HT1080 (cell line): ENCODE measurements at places on chromosomes 16 and 17. TPM values are rescaled to one million over a fixed set of nuclear protein-coding genes. Genes with fewer than 3 reads are reported as not detected.

DNA sequence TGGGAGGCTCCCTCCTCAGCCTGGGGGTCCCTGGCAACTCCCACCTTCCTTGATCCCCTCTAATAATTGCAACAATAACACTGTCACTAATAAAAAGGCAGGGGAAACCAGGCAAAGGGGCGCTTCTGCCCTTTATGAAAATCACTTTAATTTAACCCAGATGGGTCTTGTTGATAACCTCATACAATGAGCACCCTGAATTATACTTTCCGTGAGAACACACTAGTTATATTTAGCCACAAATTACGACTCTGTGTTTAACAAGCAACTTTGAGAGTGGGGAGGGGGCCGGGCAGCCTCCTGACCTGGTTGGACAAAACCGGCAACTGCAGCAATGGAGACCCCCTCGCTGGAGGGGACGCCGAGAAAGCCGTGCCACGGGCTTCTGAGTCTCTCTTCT, 5.7 kb upstream of the BAHCC1 start:
- no peak for DNase-seq

GRCh38 chr17:45092911-45093430, 31.9 kb downstream of the NMT1 start:
- DNase-seq: peak; percentile 96

Gene CHD9NB
- total RNA-seq: 3.7 and 4.2 TPM in 2 replicates

Gene TMEM231
- total RNA-seq: 9.3 and 10.7 TPM in 2 replicates

- no peak for DNase-seq
Measured at GRCh38 chr17:17765359-17766076, 71.3 kb downstream of the SREBF1 start.

- DNase-seq: no peak
Measured at GRCh38 chr17:74796211-74796610, 20.1 kb upstream of the NAT9 start.

GRCh38 chr17:12342609-12343435, 322.1 kb downstream of the MAP2K4 start:
- no peak for DNase-seq

Gene DYNLRB2
- not detected in 2 replicates for total RNA-seq

- no peak for DNase-seq
Measured at GRCh38 chr16:54927125-54928015, 3.3 kb upstream of the IRX5 start.

Gene CLDN7
- total RNA-seq: not detected in 2 replicates

GRCh38 chr16:66197668-66198278, 168.7 kb upstream of the CDH5 start:
- no peak for DNase-seq

GRCh38 chr17:75498039-75498725, 17.2 kb downstream of the CASKIN2 start:
- no peak for DNase-seq

GRCh38 chr16:30087181-30087898, 4.4 kb downstream of the TBX6 start:
- DNase-seq: no peak

DNA sequence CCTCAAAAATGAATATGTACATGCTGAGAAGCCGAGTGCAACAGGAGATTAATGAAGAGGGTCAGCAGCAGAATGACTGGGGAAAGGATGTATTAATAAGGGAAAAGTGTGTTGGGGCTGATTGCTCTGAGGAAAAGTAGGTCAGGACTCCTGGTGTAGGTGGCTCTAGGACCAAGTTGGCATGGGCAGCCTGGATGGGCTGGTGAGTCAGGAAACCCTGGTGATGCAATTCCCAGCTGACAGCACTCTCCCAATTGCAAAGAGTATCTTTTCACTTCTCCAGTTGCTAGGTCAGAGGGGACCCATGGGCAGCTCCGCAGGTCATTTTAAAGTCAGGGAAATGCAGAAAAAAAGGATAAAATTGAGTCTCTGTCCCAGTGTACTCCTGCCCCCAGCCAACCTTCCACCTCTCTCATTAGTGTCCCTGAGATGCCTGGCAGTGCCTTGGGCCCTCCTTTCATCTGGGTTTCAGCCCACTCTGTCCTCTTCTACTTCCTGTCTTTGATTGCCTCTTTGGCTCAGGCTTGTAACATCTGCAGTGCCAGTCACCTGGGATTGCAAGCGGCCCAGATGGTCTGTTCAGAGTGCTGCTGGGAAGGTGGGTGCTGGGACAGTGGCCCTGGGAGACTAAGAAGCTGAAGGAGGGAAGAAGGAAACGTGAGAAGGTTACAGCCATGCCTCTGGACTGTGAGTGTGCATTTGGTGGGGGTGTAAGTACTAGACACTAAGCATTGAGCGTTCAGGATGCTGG, 2177.2 kb downstream of the TP53TG3F start:
- DNase-seq: peak; percentile 18

GRCh38 chr17:75834928-75835653, 9.1 kb downstream of the UNC13D start:
- DNase-seq: no peak

Gene SPPL2C
- not detected in 2 replicates for total RNA-seq

Gene OTOA
- total RNA-seq: 0.07 and 0.11 TPM in 2 replicates

Gene RASL10B
- total RNA-seq: 6.8 and 7.6 TPM in 2 replicates

DNA sequence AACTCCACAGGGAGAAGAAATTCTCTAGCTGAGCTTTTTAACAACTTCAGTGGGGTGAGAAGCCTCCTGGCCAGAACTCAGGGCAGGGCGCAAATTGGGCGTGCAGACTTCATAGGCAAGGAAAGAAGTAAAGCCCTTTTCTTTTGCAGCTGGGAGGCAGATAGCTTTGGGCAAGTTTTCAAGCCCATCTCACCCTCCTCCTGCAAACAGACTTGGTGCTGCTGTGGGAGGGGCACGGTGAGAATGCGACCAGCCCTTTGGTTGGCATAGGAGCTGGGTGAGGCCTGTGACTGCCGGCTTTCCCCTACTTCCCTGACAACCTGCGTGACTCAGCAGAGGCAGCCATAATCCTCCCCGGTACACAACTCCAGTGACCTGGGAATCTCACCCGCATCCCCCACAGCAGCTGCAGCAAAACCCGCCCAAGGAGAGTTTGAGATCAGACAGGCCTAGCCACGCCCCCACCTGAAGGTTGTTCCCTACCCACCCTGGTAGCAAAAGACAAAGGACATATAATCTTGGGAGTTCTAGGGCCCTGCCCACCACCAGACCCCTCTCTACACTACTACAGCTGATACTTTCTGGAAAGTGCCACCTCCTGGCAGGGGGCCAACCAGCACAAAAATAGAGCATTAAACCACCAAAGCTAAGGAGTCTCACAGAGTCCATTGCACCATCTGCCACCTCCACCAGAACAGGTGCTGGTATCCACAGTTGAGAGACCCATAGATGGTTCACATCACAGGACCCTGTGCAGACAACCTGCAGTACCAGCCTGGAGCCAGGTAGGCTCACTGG, 195.5 kb upstream of the CCL2 start:
- no peak for DNase-seq

GRCh38 chr16:73171380-73171779, 123.5 kb upstream of the ZFHX3 start:
- DNase-seq: no peak

GRCh38 chr16:59886021-59886420, 1151.9 kb upstream of the GOT2 start:
- DNase-seq: peak; percentile 55

DNA sequence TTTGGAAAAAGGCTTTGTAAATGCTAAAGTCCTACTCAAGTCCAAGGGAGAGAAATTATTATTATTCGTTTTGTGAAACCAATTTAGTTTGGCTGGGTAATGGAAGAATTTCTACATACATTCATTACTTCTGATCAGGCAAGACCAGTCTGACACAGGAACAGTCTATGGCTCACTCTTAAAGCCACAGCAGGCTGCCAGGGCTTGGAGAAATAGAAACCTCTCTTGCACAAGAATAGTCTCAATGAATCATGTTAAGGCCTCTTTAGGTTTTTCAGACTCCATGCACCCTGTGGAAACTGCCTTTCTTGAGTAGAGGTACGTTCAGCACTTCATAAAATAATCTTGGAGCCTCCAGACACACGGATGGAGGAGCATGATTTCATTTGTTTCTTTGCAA, 167.7 kb downstream of the IRX3 start:
- no peak for DNase-seq

GRCh38 chr17:27352448-27353032, 58.6 kb downstream of the WSB1 start:
- DNase-seq: no peak

GRCh38 chr17:73510981-73511718, 133.1 kb downstream of the SDK2 start:
- no peak for DNase-seq

Gene FOXC2
- total RNA-seq: 1.1 and 1.5 TPM in 2 replicates

Gene ZNF423
- not detected in 2 replicates for total RNA-seq
